Fibroblast of skin of left biceps (primary cell): ENCODE measurements at places on chromosomes 7 and 10.

- no peak for DNase-seq
These were observed 93.9 kb downstream of the PDGFA start for GRCh38 chr7:425794-426188.

GRCh38 chr10:17518338-17518737, 63.9 kb upstream of the ST8SIA6 start:
- DNase-seq, result no peak

- DNase-seq, result no peak
These were observed 32.7 kb upstream of the ARMS2 start for GRCh38 chr10:122421742-122422141.

DNA sequence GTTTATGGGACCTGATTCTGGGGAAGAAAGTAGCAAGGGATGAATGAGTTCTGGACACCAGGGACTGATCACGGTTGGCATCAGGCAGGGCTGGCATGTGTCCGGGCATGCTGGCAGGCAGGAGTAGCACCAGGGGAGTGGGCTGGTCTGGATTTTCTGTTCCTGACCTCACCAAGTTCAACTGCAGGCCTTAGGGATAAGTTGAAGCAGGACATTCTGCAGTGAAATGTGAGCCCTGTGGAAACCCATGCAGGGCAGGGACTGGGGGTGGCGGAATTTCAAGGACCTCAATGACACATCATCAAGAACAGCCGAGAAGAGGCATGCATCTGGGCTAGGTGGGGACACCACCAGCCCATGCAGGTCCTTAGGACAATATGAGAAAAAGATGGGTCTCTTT, 80.2 kb upstream of the ADAM12 start:
- DNase-seq, result no peak

DNA sequence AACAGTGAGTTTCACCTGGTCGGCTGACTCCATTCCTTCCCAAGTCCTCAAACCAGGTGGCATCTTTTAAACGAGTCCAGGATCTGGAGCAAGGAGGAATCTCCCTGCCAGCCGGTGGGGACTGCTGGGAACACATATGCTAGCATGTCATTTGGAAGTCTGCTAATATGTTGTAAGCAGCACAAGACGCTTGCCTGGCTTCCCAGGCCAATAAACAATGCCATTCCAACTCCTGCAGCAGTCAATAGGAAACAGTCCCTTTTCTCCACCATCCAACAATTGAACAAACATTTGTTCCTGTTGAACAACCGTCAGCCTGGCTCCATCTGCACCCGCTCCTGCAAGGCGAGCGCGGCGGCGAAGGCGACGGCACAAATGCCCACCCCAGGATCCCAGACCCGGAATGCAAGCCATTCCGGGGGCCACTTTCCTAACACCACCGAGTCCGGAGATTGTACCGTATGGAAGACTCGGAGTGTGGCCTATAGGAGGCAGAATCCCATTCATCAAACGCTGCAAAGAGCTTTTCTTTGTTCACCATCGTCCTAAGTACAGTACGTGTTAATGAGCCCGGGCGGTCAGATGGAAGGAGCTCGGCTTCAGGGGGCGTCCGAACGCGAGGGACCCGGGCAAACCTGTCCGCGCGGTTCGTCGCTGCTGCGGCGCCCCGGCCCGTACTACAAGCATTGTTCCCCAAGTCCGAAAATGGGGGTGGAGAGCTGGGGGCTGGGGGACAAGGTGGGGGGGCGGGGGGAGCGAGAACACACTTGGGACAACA, 1.6 kb downstream of the FAM53B start:
- no peak for DNase-seq
